Heart right ventricle (tissue), 16 donors: ENCODE measurements at places on chromosomes 4 and X. TPM values are rescaled to one million over a fixed set of nuclear protein-coding genes. Genes with fewer than 3 reads are reported as not detected.

GRCh38 chrX:118026631-118027030 is 90.0 kb downstream of the KLHL13 start:
- no peak for DNase-seq

PROM1 gene
- 4.5 TPM for polyA plus RNA-seq

DNA sequence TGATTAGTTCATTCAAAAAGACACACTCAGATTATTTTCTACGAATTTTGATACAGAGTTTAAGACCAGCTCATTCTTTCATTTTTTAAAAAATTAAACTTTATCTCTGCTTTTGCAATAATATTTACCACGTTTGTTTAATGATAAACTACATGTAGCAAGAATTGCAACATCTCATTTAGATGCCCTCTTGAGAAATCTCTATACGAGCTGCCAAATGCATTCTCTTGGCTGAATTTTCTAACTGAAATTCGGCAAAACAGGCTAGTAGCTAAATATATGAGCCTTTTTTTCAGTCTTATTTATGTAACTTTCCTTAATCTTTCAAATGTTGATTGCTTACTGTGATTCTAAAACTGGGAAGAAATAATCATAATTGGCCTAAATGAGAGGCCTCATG is 2.1 kb upstream of the GC start:
- DNase-seq, result no peak

GRCh38 chr4:1002131-1002630 is 9.0 kb upstream of the SLC26A1 start:
- no peak for DNase-seq

DNA sequence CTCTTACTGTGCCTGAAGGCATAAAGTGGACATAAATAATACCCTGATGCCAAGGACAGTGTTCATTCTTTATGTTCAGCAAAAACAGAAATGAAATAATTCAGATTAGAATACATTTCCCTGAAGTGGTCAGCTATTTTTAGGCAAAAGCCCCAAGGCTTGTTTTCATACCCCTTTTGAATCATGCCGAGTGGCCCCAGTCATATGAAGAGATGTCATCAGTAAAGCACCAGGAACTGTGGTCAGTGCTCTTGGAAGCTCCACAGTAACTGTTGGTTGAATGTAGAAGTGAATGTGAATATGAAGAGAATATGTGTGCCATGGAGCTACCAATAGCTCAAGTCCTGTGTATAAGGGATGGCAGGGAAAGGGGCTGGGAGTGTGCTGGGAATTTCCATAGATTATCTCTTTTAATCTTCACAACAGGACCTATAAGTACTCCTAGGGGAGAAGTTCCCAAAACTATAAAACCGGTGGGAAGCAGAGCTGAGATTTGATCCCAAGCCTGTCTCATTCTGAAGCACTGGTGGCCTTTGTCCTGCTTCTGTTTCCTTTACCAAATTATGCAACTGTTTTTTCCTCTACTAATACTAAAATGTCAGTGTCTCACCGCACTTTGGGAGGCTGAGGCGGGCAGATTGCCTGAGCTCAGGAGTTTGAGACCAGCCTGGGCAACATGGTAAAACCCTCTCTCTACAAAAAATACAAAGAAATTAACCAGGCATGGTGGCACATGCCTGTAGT is 52.6 kb downstream of the FNIP2 start:
- DNase-seq, result no peak

DNA sequence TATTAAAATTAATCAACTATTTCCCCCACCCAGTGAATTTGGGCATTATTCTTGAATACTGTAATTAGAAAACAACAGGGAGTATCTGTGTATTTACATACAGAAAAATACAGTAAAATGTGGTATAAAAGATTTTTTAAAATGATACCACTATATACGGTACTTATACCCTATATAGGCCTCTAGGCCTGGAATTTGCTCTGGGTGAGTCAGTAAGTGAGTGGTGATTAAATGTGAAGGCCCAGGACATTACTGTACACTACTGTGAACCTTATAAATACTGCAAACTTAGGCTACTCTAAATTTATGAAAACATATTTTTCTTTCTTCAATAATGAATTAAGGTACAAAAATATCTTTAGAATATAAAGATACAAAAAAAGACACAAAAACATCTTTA is 6.3 kb upstream of the CSN3 start:
- DNase-seq, result no peak

AMBN gene
- polyA plus RNA-seq, result not detected

RHOXF2B gene
- polyA plus RNA-seq, result not detected

DNA sequence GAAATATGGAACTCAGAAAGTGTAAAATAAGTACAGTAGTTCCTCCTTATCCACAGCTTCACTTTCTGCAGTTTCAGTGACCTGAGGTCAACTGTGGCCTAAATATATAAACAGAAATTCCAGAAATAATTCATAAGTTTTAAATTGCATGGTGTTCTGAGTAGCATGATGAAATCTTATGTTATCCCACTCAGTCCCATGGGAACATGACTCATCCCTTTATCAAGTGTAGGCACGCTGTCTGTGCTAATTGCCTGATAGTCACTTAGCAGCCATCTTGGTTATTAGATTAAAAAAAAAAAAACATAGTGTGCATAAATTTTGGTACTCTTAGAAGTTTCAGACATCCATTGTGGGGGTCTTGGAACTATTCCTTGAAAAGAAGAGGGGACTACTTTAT is 983.4 kb upstream of the ADGRL3 start:
- no peak for DNase-seq

- no peak for DNase-seq
Measured at GRCh38 chr4:3017504-3017903, 54.1 kb downstream of the GRK4 start.

DNA sequence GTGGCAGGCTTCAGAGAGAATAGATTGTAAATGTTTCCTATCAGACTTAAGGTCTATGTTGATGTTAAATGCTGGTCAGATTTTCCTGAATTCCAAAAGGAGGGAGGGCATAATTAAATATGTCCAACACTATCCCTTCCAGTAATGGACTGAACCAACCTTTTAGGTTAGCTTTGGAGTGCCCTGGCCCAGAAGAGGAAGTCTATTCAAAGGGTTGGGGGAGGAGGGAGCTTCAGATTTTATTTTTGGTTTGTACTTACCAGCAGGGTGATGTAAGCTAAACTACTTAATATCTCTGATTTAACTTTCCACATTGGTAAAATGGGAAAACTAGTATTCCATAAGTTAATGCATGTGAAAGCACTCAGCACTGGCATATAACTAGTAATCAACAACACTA is 91.1 kb downstream of the RBM46 start:
- no peak for DNase-seq

- no peak for DNase-seq
Measured at GRCh38 chr4:92600638-92601037, 296.9 kb downstream of the GRID2 start.

PAGE1 gene
- not detected for polyA plus RNA-seq

CHIC1 gene
- polyA plus RNA-seq, result 2.4 TPM

DNA sequence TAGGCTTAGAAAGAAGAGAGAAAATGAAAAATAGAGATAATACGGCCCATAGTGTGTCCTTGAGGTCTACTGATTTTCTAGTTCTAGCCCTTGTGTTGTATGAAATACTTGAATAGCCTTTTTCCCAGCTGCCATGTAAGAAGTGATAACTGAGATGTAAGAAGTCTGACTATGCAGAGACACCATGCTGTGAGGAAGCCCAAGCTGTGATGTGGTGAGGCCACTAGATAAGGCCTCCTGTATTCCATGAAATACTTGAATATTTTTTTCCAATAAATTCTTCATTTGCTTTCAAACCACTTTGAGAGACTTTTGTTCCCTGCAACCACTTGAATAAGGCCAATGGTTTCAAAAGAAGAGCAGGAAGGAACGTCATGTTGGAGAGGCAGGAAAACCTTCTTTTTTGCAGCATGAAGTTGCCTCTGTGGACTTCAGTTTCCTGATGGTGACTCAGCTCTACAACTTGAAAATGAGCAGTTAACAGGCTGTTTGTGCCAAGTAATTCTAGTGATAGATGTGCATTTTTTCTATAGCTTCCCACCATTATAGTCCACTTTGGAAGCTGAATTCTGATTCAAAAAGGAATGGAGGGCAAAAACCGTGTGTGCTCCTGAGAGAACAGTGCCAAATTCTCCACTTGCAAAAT is 25.5 kb upstream of the FAM9C start:
- no peak for DNase-seq

DCHS2 gene
- not detected for polyA plus RNA-seq

MID2 gene
- polyA plus RNA-seq, result 0.51 TPM
